Ureter (tissue), 1 donor: ENCODE measurements at places on chromosomes 13 and 19.

DNA sequence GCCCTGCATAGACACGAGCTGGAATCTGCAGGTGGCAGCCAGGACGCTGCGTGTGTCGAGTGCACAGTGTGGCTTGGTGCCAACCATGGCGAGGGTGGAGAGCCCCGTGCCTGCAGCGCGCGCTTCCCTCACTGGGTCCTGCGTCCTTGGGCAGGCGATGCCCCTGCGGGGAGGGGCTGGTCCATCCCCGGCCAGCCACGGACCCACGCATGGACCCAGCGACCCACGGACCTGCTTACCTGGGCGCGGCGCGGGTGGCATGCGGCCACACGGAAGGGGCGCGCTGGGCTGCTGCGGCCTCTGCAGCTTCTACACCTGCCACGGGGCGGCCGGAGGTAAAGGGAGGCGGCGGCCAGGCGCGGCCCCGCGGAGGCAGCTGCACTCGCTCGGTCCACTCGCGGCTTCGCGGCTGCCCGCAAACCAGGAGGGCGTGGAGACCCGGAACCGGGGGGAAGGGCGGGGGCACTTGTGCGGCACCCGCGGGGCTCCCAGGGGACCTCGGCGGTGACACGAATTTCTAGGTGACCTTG, 569 bp upstream of the MCF2L start:
- peak; percentile 74 for DNase-seq

DNA sequence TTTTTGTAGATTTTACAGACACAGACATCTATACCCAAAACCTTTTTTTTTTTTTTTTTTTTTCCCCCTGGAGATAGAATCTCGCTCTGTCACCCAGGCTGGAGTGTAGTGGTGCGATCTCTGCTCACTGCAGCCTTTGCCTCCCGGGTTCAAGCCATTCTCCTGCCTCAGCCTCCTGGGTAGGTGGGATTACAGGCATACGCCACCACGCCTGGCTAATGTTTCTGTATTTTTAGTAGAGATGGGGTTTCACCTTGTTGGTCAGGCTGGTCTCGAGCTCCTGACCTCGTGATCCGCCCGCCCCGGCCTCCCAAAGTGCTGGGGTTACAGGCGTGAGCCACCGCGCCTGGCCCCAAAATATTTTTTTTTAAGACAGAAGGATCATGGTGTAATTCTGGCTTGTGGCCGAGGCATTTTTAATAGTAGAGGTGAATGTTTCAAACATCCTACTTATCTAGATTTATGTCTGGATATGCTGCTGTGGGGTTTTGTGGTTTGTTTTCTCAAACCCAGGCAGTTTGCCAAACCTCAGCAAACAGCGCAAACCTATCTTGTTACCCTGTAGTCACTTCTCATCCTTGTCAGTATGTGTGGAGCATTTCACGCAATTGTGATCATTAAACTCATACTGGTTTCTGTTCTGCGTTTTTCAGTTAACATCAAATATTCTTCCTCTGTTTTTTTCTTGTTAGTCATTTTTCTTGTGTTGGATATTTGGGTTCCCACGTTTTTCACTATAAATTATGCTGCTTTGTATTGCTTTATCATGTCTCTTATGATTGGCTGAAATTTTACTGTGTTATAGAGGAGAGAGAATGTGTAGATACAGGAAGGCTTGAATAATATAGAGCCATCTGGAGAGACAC, 36.2 kb upstream of the GARRE1 start:
- peak; percentile 66 for DNase-seq

DNA sequence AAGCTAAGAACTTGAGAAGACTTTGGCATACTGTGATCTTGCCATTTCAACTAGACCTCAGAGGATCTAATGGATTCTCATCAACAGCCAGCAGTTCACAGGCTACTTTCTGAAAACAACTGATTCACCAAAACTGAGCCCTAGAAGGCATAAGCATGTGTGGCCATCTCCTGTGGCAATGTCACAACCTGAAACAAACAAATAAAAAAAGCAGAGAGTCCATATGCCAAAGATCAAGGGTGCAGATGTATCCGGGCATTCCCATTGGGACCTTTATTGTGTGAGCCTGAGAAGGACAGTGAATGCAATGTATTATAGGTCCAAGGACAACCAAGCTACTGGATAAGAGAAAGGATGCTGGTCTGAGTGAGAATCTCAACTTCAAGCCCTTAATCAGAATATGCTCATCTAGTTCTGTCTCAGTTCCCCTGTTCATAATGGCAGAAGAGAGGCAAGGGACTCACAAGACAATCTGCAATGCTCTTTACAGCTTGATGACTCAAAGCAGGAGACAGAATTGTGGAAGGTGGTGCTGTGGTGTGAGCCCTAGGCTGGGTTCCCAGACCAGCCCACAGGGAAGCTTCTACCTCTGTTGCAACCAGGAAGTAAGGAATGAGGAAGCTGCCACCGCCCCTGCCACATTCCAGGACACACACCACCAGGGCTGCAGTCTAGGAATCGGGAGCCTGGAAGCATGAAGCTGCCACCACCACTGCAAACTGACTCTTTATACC, 133.7 kb downstream of the RAP2A start:
- peak; percentile 55 for DNase-seq

DNA sequence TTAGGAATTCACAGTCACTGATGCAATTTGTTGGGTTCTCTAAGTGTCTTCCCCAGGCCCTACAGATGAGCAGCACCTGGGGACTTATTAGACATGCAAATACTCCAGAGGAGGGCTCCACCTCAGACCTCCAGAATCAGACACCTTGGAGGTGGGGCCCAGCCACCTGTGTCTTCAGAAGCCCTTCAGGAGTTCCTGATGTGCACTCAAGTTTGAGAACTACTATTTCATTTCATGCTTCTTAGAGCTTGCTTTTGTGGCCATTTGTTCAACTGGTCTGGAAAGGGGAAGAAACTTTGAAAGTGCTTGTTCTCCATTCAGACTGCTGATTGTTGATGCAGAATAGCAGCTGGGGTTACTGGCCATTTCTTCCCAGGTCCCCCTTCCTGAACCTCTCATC, 472.0 kb downstream of the COG6 start:
- DNase-seq, result no peak
